ENCODE measurements at places on chromosomes 5 and 9.

GRCh38 chr9:97529363-97530076 lies 28.1 kb downstream of the TMOD1 start:
- DNase-seq, result no peak

DNA sequence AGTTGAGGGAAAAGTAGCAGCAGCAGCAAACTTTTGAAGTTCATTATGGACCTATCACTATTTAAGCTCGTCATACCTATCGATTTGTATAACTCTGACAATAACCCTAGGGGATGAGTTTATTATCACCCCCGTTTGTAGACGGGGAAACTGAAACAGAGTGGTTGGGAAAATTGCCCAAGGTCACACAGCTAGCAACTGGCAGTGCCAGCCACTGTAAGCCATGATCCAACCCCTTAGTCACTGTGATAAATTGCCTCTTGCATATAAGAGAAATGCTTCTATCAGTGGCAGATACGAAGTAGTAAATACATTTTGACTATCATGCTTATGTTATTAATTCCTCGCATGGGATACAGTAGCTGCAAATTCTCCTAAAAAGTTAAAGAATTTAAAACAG lies 73.3 kb upstream of the ATP10B start:
- DNase-seq, result no peak

DNA sequence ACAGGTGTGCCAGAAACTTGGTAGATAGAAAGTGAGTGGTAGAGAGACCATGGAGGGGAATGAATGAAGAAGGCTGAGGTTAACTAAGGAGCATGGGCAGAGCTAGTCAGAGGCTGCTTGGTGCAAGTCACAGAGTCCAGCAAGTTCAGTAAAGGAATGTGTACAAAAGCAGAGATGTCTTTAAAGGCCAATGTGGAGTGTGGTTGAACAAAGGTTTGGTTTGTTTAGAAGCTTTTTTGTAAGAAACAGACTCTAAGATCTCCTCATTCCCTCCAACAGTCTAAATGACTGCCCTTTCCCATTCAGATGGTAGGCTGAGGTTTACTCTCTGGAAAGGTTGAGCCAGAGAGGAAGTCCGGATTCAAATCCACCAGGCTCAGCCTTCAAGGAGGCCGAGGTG lies 84.2 kb downstream of the TNC start:
- no peak for DNase-seq

DNA sequence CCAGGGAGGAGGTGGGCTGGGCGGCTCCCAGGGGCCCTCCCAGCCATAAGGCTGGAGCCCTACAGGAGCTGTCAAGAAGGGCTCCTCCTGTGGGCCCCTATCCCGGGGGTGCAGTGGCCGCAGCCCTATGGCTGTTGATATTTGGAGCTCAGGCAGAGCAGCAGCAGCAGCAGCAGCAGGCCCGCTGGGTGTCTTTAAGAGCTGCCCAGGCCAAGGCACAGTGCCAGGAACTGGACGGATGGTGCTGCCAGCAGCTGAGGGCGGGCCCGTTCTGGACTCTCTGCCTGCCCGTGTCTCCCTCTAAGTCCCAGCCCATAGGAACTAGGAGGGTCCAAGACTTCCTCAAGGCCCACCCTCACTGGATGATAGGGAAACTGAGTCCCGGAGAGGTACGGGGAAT lies 3.6 kb downstream of the AK1 start:
- no peak for DNase-seq

GRCh38 chr5:170633235-170634081 lies 129.6 kb downstream of the KCNIP1 start:
- DNase-seq, result no peak

DNA sequence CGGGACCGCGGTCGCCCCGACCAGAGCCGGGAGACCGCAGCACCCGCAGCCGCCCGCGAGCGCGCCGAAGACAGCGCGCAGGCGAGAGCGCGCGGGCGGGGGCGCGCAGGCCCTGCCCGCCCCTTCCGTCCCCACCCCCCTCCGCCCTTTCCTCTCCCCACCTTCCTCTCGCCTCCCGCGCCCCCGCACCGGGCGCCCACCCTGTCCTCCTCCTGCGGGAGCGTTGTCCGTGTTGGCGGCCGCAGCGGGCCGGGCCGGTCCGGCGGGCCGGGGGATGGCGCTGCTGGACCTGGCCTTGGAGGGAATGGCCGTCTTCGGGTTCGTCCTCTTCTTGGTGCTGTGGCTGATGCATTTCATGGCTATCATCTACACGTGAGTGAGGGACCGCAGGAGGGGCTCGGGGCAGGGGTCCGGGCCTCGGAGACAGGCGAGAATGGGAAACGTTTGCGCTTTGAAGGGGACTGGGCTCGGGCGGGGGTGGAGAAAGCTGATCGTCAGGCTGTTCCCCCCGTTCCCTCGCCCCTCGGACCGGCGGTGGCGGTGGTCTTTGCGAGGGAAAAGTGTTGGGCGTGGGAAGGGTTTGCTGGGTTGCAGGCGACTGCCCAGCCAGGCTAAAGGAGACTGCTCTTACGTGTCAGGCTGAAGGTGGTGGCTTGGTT lies 457 bp downstream of the UGCG start:
- DNase-seq, result no peak

DNA sequence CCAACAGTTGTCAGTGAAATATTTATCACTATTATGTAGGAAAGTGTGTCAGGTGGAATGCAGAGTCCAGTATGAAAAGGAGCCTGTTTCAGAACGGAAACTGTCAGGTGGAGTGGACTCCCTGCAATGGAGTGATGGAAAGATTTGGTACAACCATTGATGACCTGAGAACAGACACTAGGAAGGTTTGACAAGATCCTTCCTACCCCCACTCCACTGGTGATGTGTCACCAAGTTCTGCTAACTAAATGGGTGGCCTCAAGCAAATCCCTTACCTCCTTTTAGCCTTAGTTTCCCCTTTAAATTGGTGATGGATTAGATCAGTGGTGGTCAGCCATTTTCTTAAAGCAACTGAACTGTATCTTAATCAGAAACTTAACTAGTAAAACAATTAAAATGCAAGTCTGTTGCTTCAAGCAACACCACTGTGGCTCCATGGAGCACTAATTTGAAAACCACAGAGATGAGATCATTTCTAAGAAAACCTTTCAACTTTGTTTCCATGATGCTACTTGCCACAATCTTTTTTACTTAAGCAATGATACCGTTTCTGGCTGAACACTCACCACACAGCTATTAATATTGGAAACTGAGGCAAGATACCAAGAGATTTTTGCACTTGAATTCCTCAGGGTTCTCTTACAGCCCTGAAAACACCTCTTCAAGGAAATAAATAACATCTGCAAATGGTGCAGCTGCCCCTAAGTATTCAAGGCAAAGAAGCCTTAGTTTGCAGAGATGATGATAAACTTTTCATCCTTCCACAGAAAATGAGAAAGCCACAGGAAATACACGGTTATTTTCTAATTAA lies 140.6 kb downstream of the ERCC6L2 start:
- no peak for DNase-seq

GRCh38 chr9:111064160-111064837 lies 26.0 kb upstream of the LPAR1 start:
- no peak for DNase-seq

GRCh38 chr9:114413861-114414301 lies 26.1 kb upstream of the AKNA start:
- no peak for DNase-seq

DNA sequence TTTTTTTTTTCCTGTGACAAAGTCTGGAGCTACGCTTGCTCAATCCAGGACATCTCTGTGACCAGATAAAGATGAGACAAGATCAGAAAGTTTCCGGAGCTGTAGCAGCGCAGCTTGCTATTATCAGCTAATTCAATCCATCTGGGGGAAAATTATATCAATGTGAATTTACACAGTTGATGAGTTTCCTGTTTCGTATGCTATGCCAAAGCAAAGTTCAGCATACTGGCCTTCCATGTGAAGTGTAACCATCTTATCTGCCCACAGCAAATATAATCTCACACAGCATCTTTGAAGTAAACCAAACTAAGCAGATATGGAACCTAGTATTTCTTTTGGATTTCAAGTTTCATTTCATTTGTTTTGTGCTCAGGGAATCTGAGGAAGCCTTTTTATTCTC lies 1767.7 kb downstream of the EFNA5 start:
- no peak for DNase-seq

DNA sequence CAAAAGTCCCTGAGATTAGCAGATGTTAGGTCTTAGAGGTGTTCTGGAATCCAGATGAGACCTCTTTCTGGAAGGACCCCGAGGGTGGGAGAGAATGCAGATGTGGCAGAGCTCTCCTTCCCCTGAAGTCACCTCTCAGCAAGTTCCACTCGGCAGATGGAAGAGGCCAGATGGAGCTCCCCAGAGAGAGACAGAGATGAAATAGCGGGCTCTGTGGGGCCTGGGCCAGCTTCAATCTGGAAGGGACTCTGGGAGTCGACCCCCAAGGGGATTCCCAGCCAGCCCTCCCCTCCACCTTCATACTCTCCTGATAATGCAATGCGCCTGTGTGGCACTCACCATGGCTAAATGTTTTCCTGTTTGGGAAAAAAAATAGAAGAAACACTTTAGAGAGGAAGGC lies 60.2 kb downstream of the WNK2 start:
- DNase-seq, result no peak

DNA sequence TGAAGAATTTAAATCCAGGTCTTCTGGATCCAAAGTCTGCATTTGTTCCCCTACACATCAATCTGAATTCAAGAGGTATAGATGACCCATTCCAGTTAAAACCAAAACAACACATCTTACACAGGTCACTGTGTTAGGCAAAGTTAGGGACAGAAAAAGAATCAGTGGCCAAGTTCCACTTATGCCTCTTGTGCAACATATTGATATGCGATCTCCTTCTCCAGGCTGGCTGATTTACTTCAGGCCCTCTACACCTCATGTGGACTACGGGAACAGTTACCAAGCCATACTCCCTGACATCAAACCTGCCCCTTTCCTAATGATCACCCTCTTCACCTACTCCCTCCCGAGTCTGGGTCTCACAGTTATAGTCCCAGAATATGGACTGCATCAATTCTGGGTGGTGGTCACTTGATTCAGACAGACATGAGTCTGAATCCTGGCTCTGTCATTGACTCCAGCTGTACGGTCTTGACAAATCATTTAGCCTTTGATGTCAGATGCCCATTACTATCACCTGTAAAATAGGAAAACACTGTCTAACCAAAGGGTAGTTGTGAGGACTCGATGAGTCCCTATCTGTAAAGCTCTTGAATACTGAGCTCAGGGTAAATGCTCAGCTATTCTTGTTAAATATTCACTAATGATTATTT lies 26.0 kb downstream of the GOLGA1 start:
- DNase-seq, result no peak

GRCh38 chr5:128225245-128226030 lies 141.9 kb downstream of the SLC12A2 start:
- DNase-seq, result no peak

- DNase-seq, result no peak
Measured at GRCh38 chr9:100803956-100804355, 224.6 kb upstream of the PLPPR1 start.

DNA sequence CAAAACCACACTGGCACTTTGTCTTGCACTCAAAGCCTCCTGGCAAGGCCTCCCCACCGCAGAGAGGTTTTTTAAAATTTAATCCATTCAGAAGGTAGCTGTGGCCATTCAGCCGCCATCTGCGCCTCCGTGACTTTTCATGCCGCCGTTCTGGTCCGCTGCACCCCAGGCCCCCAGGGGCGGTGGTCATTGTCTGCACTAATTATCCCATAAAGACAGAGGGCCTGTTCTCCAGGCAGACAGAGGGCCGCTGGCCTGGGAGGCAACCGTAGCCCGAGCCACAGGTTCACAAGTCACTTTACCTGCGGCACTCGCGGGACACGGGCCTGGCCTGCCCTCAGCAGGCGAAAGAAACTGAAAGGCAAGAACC lies 49.4 kb downstream of the EXD3 start:
- DNase-seq, result no peak

DNA sequence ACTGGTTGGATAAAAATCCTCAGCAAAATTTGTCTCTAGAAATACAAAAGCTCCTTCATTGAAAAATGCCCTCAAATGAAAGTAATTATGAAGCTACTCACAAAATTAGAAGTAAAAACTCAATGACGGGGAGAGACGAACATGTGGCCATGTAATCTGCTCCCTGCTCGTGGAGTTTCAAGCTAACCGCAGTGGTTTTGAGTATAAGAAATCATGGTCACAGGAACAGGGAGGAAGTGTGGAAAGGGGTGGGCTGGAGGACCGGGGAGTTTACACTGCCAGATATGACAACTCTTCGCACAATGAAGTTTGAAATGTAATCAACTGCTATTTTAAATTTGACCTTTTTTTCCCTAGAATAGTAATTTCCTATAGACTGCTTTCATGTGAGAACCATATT lies 765.4 kb upstream of the DMAC1 start:
- no peak for DNase-seq

DNA sequence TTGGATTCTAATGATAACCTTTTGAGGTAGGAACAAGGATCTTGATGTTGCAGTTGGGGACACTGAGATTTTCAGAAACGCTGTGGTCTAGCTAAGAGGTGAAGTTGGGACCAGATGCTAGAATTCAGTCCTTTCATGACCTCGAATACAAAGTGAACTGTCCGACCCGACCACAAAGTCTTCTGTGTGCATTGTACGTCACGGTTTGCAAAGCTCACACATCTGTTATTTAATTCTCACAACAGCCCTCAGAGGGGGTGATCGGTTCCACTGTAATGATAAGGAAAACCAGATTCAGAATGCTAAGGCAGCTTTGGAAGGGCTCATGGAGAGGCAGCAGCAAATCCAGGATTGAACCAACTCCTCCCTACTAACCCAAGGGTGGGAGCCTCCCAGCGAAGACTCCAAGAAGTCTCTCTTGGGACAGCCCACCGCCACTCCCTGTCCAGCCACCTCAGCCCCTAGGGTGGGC lies 16.6 kb upstream of the KIF12 start:
- no peak for DNase-seq

DNA sequence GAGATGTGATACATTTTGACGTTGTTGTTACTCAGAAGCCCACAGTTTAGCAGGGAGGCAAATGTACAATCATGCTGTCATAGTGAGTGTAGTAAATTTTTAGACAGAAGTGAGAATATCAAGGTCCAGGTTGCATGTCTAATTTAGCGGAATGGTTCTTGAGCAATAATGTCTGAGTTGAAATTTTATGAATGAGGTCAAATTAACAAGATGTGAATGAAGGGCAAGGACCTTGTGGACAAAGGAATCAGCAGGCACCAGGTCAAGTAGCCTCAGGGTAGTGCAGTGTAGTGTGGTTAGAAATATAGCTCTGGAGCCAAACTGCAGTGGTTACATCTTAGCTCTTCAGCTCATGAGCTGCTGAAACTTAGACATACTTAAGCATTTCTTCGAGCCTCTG lies 36.2 kb downstream of the TNFSF8 start:
- DNase-seq, result no peak

DNA sequence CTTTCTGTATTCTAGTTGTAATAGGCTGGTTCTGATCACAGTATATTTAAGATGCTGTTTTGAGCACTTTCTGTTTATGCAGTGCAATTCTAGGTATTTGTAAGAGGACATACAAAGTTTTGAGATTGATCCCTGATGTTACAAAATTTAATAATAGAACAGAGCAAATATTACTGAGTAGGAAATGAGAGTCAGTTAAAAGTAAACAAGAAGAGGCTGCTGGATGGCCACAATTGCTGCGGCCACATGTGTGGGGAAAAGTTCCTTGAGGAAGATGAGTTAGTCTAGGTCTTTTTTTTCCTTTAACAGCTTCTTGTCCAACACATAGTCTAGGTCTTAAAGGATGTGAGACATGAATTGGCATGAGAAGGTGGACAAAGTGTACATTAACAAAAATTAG lies 11.3 kb downstream of the EHMT1 start:
- no peak for DNase-seq

GRCh38 chr5:57349214-57349613 lies 133.4 kb downstream of the ACTBL2 start:
- no peak for DNase-seq
